ENCODE measurements at places on chromosomes 2 and 18.
A peak's percentile ranks its signal among the peaks of the same experiment; 100 is the strongest.

DNA sequence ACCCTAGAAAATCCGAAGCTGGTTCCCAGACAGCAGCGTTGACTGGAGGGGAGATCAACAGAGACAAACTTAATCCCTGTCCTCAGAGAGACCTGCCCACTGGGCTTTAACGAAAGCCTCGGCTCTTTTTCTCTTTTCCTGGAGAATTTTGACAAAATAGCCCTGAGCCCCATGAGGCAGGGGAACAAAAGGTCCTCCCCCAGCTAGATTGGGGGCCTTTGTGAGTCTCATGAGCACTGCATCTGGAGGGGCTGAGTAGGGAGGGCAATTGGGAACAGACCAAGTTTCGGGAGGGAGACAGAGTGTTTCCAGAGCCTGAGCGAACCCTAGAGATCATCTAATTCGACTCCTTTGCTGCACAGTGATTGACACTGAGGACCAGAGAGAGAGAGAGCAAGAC is 123.9 kb upstream of the HAAO start:
- DNase-seq, result no peak

DNA sequence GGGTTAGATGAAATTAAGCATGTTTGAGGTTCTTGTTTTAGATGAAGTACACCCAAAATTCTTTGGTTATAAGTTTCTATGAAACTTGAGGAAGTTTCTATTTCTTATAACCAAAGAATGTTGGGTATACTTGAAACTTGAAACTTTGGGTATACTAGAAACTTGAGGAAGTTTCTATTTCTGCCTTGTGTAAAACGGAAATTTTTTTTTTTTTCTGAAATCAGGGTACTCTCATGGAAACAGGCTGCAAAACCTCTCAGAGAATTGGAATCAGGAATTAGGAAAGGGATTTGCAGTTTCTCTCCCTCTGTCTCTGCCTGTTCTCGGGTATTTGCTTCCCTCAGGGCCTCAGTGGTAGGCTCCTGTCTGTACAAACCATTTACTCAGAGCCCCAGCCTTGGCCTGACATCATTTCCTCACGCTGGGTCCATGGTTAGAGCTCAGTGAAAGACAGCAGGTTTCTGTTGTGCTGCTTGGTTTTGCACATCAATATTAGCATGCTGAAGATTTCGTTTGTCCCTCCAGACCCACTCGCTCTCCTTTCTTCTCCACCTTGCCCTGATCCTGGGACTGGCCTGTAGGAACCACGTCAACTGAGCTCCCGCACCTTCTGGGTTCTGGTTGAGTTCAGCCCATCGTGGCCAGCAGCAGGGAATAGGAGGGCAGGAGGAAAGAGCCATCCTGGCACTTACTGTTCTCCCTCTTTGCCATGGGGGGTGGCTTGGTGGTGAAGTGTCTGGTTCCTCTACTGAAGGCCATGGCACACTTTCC is 106.4 kb downstream of the POLR1A start:
- DNase-seq, result no peak

GRCh38 chr2:178523596-178524134 is 43.4 kb downstream of the PLEKHA3 start:
- DNase-seq, result no peak

DNA sequence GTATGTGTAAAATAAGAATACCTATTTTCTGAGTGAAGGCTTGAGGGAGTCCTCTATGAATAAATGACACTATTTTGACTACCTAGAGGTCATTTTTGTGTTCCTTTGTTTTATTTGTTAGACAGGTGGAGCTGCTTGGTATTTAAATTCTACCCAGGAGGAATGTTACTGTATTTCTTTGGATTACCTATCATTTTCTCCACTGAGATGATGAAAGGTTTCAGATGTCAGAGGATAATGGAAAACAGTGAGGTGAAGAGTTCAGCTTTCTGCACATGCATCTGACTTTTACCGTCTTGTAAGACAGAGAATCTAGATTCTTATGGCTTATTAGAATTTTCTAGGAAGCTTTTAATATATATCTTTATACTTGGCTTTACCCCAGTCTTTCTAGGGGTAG is 689.8 kb upstream of the NXPH2 start:
- no peak for DNase-seq

DNA sequence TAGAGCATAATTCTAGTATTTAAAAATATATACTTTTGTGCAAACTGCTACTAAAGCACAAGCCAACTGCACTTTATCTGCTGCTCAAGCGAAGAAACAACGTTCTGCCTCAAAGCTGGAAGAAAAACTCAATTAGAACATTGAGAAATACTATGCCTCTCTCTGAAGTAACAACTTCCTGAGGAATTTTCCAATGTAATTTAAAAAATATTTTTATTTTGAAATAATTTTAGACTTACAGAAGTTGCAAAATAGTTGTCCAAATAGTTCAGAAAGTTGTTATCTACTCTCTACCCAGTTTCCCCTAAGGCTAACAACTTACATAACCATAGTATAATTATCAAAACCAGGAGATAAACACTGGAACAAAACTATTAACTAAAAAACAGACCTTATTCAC is 12.3 kb upstream of the POLI start:
- DNase-seq, result no peak

- no peak for DNase-seq
These were observed 363 bp upstream of the RFTN2 start for GRCh38 chr2:197675711-197676188.

DNA sequence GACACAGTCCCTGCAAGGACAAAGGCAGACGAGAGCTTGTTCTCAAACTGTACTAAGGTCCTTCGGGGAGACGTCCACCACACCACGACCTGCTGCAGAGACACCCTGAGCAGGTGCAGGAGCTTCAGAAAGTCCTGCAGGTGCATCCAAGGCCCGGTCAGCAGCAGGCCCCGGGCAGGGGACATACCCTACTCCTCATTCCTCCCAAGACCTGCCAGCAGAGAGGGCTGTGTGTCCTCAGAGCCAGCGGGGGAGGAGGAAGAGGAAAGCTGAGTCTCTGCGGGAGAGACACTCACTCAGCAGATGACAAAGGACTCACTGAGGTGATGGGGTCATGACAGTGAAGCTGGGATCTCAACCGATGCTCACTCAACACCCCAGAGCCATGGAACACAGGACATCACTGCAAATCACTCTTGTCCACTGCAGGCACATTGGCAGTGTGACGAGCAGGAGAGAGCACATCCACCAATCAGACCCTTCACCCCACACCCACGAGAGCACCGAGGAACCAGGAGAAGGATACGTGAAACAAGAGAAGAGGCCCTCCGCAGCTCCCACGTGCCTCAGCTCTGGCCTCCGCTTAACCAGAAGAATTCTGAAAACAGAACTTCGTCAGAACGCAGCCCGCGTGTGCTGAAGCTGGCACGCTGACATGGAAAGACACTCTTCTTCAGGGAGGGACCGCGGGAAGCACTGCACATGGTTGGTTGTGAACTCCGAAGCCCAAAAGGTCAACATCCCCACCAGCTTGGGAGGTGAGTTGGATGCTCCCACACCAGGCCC is 9.3 kb downstream of the HDAC4 start:
- no peak for DNase-seq

DNA sequence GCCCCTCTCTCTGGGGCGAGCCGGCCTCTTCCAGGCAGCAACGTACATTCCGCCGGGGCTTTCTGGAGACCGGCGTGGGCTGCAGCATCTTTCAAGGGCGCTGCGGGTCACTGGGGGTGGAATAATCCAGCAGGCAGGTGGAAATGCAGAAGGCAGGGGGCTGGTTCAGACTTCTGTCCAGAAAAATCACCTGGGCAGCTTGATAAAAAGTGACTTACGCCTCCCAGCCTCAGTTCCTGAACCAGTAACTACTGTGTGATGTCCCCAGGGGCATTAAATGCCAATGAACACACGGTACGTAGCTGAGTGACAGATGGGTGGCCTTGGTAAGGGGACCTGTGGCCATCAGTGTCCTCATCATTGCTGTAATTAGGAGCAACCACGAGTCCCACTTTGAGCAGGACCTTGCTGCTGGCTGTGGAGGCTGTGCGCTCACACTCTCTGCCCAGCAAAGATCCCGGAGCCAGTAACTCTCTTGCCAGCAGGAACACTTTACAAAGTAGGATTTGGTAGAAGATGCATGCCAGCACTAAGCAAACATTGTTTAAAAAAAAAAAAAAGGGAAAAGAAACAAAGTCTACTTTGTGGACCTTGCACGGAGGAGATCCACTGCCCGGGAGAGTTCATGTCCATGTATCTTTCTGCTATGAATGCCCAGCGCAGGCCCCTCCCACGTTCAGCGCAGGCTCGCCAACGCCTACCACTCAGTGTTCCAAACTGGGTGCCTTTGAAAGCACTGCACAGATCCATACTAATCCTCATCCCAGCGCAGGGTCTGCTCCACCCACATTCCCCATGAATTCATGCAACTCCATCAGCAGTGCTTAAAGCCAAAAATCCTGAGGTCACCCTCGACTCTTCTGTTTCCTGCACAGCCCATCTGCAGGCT is 177.3 kb downstream of the HDAC4 start:
- DNase-seq, result no peak

- DNase-seq, result no peak
These were observed 356.4 kb downstream of the SLC4A3 start for GRCh38 chr2:219983836-219984235.

DNA sequence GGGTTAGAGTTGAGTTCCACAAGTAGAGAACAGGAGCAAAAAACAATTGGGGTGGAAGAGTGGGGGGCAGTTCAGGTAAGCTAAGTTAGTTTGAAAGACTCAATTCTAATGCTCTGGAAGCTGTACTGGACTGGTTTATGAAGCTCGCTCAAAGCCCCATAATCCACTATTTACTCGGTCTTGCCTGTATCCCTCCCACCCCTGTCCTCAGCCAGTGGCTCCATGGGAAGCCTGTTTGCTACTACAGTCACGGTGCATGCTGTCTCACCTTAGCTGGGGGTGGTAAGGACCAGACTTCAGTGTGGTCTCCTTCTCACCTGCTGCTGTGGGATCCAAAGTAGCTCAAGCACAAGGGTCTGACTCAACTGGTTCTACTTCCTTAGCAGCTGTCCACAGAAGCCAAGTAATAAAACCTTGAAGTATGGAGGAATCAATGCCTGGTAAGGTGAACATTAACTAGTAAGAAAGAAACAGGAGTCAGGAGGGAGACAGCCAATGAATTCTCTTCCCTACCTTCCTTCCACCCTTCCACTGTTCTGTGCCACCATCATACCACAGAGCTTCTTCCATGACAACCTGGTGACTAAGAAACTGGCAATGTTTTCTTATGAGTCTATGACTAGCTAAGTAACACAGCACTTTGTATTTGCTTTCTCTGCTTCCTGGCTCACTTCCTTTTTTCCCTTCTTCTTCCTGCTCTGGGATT is 230.8 kb downstream of the SRBD1 start:
- DNase-seq, result no peak

DNA sequence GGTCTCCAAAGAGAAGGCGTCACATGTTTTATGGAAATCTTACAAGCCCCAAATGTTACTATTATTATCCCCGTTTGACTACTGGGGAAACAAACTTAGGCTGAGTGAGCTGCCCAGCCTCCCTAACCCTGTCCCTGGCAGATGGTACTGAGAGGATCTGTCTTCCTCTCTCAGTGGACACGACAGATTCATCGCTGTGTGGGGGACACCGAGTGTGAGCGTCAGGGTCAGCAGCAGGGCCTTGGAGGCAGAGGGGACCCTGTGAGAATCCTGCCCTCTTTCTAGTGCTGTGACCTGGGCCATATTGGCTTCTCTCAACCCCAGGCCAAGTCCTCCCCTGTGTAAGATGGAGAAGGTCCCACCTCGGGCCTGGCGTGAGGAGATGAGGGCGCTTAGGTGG is 27.1 kb upstream of the SMAD7 start:
- no peak for DNase-seq

DNA sequence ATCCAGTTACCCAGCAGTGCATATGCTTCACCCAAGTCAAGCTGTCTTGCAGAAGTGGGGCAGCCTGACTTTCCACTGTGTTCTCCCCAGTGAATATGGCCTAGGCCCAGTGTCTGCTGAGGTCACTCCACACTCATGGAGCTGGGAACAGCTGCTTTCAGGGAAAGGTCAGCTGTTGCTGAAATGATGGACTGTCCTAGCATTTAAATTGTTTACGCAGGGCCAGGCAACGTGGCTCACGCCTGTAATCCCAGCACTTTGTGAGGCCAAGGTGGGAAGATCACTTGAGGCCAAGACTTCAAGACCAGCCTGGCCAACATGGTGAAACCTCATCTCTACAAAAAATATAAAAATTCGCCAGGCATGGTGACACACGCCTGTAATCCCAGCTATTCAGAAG is 86.5 kb downstream of the LIPG start:
- DNase-seq, result no peak

DNA sequence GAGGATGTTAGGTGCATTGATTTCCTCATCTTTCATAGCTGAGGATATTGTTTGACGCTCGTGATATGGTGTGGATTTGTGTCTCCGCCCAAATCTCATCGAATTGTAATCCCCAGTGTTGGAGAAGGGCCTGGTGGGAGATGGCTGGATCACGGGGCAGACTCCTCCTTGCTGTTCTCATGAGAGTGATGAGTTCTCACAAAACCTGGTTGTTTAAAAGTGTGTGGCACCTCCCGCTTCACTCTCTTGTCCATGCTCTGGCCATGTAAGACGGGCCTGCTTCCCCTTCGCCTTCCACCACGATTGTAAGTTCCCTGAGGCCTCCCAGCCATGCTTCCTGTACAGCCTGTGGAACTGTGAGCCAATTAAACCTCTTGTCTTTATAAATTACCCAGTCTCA is 28.4 kb upstream of the GPC1 start:
- DNase-seq, result no peak

- no peak for DNase-seq
These were observed 337.0 kb upstream of the ZNF804A start for GRCh38 chr2:184261331-184261730.

GRCh38 chr2:234821946-234822475 is 129.8 kb upstream of the SH3BP4 start:
- DNase-seq, result no peak

- DNase-seq, result no peak
These were observed 174.6 kb upstream of the PID1 start for GRCh38 chr2:229445501-229446211.

DNA sequence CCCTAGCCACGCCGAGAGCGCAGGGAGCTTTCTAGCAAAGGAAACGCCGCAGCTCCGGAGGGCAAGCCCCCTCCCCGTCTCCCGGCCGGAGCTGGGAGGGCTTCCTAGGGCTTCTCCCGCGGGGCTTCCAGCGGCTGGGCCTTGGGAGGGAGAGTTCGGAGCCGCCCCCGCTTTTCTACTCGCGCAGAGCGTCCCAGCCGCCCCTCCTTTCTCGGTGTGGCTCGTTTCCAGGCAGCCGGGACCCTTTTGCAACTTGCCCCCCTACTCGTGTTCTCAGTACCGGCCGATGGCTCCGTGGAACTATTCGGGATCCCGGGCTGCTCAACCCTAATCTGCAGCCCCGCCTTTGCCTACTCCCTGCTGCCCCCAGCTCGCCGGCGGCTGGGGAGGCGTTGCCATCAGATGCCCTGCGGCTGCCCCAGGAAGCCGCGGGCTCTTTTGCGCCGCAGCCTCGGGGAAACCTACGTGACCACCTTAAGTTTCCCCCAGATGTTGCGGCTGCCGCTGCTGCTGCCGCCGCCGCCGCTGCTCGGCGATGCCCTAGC is 1.5 kb upstream of the NR4A2 start:
- peak; percentile 53 for DNase-seq
